ENCODE measurements at places on chromosomes 3 and 15.

- DNase-seq = no peak
These were observed 9.2 kb downstream of the PTX3 start for GRCh38 chr3:157445857-157446256.

DNA sequence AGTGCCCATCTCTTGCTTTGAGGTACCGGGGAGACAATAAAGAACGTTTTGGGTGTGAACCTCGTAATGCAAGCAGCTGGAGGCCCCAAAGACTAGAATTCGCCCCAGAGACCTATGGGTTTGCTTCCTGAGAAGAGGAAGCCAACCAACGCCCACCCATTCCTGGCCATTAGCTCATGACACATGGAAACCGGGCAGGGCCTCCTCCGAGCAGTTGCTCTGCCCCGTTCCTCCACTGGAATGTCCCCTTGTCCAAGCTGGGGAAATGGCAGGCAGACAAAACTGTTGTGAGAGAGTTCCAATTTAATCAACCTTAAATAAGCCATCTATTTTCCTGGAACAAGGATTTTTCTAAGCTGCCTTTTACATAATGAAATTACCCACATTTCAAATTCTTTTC, 250.9 kb upstream of the IGF1R start:
- DNase-seq = no peak

GRCh38 chr3:52873433-52874159, 23.8 kb downstream of the STIMATE start:
- DNase-seq = no peak

- DNase-seq = no peak
These were observed 496.9 kb downstream of the CADM2 start for GRCh38 chr3:85455561-85456200.

DNA sequence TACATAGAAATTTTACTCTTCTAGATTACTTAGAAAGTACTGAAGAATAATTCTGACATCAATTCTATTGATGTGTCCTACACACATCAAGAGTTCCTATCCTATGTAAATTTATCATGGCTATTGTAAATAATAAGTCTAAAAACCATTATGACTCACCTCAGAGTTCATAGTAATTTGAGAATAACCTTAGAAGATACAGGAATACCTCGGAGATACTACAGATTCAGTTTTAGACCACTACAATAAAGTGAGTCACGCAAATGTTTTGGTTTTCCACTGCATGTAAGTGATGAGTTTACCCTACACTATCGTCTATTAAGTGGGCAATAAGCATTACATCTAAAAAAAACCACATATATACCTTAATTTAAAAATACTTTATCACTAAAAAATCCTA, 74.8 kb downstream of the NR1I2 start:
- no peak for DNase-seq

GRCh38 chr3:42228796-42229195, 37.2 kb downstream of the CCK start:
- DNase-seq = no peak

GRCh38 chr3:77259694-77260093, 219.8 kb downstream of the ROBO2 start:
- DNase-seq = no peak

- DNase-seq = no peak
These were observed 514.0 kb downstream of the MCTP2 start for GRCh38 chr15:94745371-94745770.

GRCh38 chr15:66878761-66879160, 176.7 kb downstream of the SMAD6 start:
- DNase-seq = no peak

DNA sequence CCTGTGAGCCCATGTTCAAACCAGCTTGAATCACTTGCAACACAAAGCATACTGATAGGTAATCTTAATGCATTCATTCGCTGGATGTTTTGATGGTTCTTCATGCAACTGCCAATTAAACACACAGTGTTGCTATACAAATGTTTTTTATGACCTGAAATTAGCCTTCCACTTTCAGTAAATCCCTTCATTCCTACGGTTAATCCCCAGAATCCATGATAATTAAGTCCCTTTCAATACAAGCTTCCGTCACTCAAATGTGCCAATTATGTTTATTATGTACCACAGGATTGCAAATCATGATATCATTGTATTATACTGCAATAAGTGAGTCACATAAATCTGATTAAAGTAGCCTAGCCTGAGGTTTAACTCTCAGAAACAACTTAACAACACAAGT, 14.5 kb upstream of the LYZL4 start:
- DNase-seq = no peak

DNA sequence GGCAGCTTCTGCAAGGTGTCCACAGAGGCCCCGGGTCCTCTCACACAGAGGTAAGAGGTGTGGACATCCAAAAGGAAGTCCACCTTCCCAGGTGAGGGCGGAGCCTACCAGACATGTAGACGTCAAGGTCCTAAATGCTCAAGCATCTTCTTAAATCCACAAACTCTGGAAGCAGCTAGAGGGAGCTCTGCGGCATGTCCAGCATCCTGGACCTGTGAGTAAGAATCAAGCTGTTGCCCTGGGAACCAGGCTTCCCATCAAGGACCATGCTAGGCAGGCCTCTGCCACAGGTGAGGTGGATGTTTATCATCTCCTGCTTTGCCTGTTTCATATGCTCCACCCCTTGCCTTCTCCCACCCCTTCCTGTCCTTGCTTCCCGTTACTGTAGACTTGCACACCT, 368.2 kb downstream of the GABRG3 start:
- no peak for DNase-seq

DNA sequence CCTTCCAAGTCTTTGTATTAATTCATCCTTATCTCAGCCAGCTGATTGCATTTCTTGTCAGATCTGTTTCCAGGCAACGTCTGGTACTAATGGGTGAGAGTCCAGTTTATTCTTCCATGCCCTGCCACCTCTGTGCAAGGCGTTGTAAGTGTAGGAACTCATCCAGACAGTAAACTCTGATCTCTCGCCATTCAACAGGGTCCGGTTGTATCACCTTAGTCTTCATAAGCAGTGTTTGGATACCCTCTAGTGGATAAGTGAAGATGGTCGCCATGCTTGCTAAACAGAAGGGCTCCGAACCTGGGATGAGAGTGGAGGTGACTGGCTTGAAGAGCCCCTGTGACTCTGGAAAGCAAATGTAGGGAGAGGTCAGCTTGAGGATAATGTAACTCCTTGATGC, 51.6 kb upstream of the CMTM7 start:
- no peak for DNase-seq

- no peak for DNase-seq
These were observed 54.3 kb upstream of the SGO1 start for GRCh38 chr3:20240154-20240883.

- no peak for DNase-seq
These were observed 1.2 kb downstream of the CADPS start for GRCh38 chr3:62873761-62874710.

DNA sequence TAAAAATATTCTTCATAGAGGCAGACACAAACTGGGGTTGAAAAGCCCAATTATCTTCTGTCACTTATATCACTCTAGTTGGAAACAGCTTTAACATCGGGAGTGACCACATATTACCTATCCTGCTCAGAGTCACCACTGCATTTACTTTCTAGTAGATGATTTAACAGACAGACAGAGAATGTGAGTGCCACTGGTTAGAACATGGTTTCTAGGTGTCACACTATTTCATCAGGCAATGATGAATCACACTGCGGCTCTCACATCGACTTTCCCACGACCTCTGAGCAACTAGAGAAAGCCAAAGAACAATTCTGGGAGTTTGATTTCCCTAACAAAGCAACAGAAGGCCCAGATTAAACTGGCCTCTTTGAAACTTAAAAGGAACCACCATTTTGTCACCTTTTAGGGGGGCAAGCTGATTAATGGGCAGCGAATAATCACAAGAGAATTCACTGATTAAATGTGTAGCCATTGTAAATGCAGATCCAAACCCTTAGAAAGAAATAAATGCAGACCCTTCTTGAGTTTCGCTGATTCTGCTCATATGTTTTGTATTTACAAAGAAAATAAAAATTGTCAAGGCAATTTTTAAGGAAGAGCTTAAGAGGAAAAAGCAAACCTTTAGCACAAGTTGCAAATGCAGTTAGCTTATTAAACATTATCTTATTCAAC, 112.6 kb upstream of the KBTBD8 start:
- no peak for DNase-seq

DNA sequence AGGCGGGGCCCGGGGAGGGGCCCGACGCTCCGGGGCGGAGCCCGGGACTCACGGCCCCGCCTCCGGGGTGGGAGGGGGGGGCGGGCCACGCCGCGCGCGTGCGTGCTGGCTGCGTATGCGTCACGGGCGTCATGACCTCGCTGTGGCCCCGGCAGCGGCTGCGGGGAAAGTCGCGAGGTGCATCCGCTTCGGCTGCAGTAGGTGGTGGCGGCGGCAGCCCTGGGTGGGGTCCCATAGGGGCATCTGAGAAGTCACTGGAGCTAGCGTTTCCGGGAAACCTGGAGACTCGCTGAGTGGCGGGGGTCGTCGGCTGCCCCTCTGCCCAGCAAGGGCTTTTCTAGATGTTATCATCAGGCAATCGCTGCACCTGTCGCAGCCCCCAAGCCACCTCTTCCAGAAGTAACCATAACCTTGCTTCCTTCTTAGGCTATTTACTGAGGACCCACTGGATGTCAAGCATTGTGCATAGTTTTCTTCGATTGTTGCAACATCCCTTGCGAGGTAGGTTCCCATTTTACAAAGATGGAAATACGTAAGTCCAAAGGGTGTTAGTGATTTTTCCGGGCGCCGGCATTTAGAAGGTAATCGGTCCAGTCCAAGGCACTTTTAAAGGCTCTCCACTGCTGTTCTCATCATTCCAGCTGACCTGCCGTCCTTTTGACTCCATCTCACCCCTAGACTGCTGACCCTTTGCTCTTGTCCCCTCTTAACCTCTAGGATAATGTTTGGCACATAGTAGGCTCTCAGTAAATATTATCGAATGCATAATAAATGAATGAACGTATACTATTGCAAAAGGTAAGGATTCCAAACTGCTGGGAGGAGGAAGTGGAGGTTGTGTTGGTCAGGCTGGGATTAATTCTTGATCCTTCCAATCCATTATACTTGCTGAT, at the start of gene GDPGP1:
GDPGP1 (plus strand) TSS at position 114 of the 893 bp plus-strand sequence. CDS start 6,700 bp downstream, outside the sequence.
- no peak for DNase-seq

DNA sequence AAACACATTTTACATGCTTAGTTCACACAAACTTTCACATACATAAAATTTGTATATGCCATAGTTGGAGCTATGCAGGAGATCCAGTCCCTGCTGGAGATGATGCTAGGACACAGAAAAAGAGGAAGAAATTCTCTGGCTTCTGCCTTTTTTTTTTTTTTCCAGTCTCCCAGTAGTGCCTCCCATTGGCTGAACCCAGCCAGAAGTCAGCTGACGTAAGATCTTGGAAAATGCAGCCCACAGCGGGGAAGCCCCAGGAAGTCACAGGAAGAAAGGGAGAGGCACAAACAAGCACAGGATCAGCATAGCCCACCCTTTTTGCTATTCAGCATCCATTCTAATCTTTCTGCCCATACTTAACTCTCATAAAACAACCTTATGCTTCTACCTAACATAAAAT, 38.5 kb downstream of the SCN11A start:
- no peak for DNase-seq

DNA sequence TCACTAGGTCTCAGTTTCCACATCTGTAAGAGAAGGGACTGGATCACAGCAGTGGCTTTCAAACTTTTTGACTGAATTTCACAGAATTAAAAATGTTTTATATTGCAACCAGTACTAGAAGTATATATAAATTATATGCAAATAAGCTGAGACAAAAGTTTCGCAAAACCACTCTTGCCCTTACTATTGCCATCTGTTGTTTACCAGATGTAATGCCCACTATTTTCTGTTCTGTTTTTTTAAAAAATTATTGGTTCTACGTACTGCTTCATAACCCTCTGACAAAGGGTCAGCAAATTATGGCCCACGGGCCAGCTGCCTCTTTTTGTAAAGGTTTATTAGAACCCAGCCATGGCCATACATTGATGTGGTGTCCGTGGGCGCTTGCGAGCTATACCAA, 44.8 kb downstream of the PDIA5 start:
- no peak for DNase-seq

DNA sequence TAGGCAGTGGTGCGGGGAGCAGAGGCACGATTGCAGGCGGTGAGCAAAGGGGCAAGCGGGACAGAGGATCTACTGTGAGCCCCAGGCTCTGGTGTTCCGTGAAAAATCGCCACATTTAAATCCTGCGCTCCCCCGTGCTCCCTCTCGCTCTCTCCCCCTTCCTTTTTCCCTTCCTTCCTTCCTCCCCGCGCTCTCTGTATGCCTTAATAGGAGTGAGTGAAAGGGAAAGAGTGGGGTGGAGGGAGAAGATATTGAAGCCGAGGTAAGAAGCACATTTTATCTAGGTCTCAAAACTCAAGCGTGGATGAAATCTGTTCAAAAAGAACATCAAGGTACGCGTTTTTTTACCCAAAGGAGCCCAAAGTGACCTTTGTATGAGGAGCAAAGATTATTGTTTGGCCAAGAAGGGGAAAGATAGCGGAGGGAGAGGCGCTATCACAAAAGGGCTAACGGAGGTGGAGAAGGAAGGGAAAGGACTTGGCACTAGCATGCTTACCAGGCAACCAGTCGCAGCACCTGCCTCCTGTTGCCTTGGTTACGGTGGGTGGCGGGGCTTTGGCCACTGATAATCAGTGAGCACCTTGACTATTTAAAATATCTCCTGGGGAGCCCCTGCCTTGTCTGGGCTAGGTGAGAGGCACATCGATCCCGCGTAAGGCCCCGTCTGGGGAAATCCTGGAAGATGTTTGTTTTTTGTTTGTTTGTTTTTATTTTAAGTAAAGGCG, 14.9 kb upstream of the AEN start:
- DNase-seq = no peak

GRCh38 chr3:10389995-10390394, 69.1 kb upstream of the SEC13 start:
- DNase-seq = no peak

- no peak for DNase-seq
These were observed 15.0 kb downstream of the IL17RD start for GRCh38 chr3:57150113-57150581.

GRCh38 chr3:46942076-46942475, 34.5 kb downstream of the CCDC12 start:
- DNase-seq = no peak

DNA sequence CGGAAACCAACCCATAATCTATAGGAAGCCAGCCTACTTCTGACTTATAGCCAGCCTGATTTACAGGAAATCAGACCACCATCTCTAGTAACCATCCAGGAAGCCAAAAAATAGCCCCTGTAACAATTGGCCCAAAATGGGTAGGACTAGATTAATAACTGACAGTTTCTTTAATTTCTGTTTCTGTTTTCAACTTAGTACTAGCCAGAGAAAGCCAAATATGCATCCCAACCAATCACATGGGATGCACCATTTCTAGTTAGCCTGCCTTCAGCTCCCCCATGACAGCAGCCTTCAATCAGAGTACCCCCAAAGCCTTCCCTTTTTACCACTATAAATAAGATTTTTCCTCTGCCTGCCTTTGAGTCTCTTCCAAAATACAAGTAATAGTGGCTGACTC, 239.1 kb upstream of the GADL1 start:
- DNase-seq = no peak

GRCh38 chr3:70726961-70727360, 414.5 kb upstream of the MDFIC2 start:
- peak; percentile 38 for DNase-seq

DNA sequence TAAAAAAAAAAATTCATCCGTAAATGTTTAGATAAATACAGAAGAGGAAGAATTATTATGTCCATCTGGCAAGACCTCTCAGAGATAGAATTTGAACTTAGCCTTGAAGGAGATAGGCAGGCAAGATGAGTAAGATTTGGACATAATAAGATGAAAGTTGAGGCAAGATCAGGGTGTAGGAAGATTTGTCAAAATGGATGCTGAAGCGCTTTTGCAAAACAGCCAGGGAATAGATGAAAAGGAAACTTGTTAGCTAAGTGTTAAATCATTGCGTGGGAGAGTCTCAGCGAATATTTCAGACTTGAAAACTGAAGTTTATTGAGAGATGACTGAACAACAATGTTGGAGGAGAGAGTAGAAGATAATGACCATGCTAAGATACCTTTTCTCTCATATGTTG, 7.2 kb downstream of the BRK1 start:
- DNase-seq = no peak
